ENCODE measurements at places on chromosomes 4 and X.

DNA sequence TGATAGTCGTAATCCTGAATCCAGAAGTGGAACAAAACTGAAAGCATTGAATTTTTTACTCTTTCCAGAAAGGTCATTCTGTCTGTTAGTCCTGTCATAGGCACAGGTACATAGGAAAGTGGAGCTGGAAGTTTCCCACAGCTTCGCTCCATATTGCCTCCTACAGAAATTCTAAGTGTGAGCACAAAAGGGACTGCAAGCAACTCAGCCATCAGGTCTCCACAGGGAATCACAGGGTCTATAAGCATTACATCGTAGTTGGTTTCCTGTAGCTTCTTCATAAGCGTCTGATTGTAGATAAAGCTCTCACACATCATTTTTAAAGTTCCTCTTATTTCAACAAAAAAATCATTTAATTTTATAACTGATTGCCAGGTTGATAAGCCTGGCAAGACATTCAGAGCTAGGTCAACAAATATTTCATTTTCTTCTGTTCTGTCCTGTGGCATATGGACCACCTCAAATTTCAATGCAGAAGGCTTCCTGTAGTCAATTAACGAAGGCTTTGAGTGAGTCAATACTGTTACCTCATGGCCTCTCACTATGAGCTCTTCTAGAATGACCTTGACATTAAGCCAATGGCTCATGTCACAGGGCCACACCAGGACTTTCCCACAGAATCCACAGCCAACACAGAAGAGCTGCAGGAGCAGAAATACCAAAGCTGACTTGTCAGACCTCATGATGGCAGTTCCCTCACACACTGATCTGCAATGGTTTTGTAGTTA, at the start of gene UGT2A3:
TSS of gene UGT2A3 (minus strand) at position 727 of the 728 bp plus-strand sequence. CDS start at position 683, 44 bp downstream.
- no peak for DNase-seq

- DNase-seq, result no peak
These were observed 41.5 kb downstream of the ZNF81 start for GRCh38 chrX:47878198-47878597.

- peak; percentile 8 for DNase-seq
These were observed 62.1 kb downstream of the RHOXF2B start for GRCh38 chrX:120015145-120016067.

DNA sequence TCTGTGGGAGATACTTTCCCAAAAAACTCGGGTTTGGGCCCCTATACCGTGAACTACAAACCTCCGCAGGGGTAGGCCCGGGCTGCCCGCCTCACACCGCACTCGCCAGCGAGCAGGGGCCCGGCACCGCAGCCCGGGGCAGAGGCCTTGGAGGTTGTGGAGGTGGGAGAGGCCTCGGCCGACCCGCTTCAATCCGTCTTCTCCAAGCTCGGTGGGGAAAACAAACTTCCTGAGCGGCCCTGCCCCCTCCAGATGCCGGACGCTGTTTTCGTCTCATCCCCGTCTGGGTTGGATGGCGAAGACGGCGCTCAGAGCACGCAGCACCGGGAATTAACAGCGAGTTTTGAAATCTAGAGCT, 442 bp upstream of the MCUB start:
- no peak for DNase-seq

DNA sequence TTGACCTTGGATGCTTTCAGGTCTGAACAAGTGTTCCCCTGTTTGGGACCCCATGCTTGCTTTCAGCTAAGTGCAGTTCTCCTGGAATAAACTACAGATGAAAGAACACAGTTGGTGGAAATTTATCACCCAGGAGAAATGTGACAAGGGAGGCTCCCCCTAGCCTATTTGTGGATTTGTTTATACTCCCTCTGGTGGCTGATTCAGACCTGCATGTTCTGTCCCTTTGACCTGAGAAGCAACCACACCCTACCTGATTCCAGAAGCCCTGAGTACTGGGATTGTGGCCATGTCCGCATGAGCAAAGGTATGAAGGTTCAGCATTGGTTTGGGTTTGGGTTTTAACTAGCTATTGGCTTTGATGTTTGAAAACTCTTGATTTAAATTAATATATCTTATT, 440.9 kb downstream of the MID1IP1 start:
- peak; percentile 1 for DNase-seq

DNA sequence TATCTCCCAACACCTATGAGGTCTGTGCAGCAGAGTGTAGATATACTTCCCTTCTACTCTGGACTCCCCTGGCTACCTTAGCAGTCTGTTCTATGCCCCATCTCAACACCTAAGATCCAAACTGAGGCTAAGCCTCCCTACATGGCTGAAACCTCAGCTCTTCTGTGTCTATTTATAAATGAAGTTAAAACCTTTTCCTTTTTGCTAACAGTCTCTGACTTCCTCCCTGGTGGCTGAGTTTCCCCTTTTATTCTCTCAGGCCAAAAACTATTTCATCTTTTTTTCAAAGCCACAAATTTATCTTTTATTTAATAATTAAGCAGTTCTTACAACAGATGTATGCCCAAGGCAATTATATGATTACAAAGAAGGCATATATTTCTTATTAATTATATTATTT, 111.8 kb upstream of the STIM2 start:
- peak; percentile 13 for DNase-seq

Data from HL-60 (cell line).